ENCODE measurements at places on chromosomes 13 and 19.

DNA sequence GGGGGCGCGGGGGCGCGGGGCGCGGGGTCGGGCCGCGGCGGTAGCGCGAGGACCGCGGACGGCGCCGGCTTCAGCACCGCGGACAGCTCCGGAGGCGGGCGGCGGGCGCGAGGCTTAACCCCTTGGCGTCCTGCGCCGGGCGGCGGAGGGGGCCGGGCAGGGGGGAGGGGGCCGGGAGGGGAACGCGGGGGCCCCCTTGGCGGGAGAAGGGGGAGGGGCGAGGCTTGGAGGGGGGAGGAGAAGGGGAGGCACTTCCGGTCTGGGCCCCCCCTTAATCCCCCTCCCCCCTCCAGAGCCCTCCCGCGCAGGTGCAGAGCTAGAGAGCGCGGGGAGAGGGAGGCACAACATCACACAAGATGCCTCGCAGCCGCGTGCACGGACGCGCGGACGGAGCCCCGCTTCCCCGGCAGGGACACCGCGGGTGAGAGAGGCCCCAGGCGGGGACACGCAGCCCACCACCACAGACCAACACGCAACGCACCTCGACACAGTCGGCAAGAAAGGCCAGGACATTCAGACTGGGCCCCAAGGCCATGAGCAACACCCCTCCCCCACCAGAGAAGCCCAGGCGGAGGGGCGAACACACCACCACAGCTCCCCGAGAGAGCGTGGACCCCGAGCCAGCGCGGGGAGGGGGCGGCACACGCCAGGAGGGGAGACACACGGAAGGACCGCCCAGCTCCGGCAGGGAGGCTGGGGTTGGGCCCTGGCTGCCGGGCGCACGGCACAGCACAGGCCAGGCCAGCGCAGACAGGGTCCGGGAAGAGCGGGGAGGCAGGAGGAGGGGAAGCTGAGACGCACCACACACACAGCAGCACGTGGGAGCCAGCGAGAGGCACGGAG lies 24.1 kb downstream of the SHANK1 start:
- DNase-seq, result no peak

DNA sequence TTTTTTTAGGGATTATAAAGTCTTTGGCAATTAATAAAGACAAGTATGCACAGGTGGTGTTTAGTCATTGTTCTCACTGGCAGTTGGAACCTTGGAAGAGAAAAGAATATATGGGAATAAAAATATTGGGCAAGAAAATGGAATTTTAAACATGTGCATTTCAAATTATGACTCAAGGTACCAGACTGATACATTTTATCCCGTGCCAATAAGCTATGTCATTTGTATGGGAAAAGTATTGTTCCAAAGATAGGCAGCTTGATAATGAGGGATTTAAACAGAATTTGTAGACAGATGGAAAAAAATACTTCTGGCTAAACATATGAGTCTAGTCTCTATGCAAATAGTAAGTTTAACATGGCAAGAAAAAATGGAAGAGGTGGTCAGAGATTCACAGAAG lies 169.5 kb upstream of the UFM1 start:
- no peak for DNase-seq

- DNase-seq, result no peak
These were observed 4.6 kb upstream of the ASPDH start for GRCh38 chr19:50518091-50519005.

- no peak for DNase-seq
These were observed 285.9 kb downstream of the DNAJC15 start for GRCh38 chr13:43309311-43309710.

DNA sequence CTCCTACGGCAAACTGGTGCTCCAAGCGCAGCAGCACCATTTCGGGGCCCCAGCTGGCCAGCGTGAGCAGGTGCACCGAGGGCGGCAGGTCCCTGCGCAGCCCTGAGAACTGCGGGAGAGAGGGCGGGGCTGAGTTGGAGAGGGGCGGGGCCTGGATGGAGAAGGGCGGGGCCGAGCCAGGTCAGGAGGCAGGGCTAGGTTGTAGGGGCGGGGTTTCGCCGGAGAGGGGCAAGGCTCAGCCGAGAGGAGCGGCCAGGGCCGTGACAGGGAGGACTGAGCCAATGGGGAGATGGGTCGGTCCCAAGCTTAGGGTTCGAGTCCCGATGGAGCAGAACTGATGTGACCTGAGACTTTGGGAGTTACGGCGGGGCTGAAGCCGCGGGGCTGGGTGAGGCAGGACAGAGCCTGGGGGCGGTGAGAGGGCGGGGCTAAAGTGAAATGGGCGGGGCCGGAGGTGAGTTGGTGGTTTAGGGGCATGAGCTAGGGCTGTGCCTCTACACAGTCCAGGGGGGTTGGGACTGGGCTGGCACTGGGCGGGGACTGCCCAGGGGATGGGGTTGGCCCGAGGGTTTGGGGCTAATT lies 19.0 kb downstream of the MAN2B1 start:
- peak; percentile 19 for DNase-seq

GRCh38 chr13:91346850-91347201 lies 661 bp upstream of the MIR17HG start:
- DNase-seq, result peak; percentile 66

GRCh38 chr19:8403098-8403819 lies 9.8 kb upstream of the MARCHF2 start:
- no peak for DNase-seq

GRCh38 chr19:33476151-33476707 lies 45.4 kb downstream of the PEPD start:
- no peak for DNase-seq

DNA sequence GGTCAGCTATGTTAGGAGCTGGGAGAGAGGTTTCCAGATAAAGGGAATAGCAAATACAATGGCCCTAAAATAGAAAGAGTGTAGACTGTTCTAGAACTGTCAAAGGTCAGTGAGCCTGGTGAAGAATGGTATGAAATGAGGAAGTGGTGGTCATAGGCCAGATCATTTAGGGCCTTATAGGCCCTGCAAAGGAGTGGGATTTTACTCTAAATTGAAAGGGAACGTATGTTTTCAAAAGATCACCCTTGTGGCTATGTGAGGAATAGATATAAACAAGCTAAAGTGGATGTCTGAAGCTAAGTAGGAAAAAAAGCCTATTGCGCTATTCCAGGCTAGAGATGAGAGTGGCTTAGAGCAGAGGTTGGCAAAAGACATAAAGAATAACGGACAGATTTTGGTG lies 70.7 kb upstream of the TDRD3 start:
- DNase-seq, result no peak

DNA sequence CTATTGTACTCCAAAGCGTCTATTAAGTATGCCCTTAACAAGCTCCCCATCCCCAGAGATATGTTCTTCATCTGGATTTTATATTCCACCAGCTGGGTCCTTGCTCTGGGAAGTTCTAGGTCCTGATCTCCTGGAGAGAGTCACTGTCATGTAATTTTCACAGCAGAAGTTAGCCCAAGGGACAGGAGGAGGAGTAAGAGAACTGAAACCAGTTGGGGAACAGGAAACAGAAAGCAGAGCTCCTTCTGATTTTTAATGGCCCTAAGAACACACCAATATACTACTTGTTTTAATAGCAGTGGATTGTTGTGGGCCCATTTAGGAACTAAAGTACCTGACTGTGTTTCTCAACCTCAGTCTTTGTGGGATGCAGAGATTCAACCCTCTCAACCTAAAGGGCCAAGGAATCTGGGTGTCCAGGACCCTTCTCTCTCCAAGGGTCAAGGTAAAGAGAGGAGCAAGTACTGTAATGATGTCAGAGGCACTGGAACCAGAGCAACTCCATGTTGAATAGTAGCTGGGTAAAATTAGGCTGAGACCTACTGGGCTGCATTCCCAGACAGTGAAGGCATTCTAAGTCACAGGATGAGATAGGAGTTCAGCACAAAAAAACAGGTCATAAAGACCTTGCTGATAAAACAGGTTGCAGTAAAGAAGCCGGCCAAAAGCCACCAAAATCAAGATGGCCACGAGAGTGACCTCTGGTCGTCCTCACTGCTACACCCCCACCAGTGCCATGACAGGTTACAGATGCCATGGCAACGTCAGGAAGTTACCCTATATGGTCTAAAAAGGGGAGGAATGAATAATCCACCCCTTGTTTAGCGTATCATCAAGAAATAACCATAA lies 8.1 kb upstream of the FPR3 start:
- no peak for DNase-seq

DNA sequence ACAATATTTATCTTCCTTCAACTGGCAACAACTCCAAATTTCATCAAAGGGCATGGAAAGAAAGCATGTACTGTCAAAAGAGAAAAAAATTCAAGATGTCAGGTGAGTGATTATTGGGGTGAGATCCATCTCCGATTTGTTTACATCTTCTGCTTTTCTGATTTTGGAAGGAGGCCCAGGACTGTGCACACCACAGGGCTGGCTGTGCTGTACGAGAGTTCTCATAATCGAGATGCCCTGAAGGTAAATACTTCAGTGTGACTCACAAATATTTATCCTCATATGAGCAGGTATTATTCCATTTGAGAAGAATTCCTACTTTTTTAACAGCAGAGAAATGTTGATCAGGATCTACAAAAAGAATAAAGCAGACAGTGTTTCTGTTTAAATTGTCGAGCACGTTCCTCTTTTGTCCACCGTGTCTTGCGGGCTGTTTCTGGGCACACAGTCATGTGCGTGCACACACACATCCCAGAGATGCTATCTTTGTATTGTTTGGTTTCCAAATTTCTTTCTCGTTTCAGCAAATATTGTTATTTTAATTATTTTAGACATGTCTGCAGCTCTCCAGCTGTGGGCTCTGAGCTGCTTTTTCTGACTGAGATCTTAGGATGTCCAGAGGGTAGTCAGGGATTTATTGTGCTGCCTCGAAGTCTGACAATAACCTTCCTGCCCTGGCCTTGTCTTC lies 103.8 kb downstream of the KL start:
- DNase-seq, result no peak

DNA sequence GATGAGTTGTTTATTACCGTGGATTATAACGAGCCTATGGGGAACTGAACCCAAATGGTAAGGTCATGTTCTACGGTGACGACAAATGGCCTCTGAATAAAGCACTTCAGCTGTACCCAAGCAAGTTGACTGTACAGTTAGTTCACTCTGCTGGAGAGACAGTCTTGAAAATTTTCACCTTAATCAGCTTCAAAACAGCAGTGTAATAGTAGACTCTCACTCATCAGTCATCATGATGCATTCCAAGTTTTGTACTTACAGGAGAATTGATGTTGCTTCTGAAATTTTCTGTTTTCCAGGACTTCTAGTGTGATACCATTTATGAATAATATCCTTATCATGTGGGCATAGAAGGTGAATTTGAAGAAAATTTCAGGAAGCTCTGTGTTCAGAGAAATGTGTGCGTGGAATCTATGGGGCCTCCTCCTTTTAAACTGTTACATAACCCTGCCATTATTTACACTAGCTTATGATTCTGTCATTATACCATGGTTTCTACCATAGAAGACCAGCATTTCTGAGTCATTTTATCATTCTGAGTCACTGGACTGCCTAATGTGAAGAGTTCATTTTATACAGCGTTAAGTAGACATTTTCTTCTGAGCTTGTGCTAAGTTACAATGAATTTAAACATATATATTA lies 96.9 kb downstream of the WDFY2 start:
- DNase-seq, result no peak

DNA sequence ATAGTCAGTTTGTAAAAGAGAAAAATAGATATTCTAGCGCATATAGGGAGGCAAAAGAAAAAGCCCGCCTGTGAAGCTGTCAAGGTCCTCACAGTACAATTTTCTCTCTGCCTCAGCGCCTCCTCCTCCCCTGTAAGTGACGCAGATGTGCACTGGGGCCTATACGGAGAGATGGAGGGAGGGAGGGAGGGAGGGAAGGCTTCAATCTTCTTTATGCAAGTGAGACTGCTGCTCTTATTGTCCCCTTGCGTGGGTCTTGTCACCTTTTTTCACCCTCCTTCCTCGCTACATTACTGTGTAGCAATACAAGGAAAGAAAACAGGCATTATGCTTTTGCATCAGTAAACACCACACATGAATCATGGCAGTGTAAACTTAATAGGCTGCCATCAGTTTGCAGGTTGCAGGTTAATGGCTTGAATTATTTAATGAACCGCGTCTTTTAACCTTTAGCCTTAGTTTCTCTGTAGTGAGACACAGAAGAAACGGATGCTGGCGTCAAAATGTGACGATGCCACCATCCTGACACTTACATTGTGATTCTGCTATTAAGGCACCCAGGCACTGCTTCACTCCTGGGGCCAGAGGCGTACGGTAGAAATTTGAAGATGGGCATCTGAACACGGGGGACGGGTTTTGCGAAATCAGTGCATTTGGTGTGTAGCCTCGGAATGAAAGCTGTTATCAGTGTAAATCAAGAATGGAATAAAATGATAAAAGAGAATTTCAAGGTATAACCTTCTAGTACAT lies at the start of gene KLHL1:
Gene KLHL1 (minus strand): TSS at position 97 of the 750 bp plus-strand sequence. CDS start 753 bp downstream, outside the sequence.
- DNase-seq, result no peak
